ENCODE measurements at places on chromosomes 13 and 19.
A peak's percentile ranks its signal among the peaks of the same experiment; 100 is the strongest.

GRCh38 chr13:52765611-52766390 is 26.2 kb upstream of the CNMD start:
- no peak for DNase-seq

- DNase-seq, result peak; percentile 3
These were observed 20.4 kb upstream of the SPRY2 start for GRCh38 chr13:80361298-80361697.

GRCh38 chr13:90430127-90430526 is 917.4 kb upstream of the MIR17HG start:
- no peak for DNase-seq

- no peak for DNase-seq
These were observed 431.7 kb downstream of the LMO7 start for GRCh38 chr13:76067850-76068249.

DNA sequence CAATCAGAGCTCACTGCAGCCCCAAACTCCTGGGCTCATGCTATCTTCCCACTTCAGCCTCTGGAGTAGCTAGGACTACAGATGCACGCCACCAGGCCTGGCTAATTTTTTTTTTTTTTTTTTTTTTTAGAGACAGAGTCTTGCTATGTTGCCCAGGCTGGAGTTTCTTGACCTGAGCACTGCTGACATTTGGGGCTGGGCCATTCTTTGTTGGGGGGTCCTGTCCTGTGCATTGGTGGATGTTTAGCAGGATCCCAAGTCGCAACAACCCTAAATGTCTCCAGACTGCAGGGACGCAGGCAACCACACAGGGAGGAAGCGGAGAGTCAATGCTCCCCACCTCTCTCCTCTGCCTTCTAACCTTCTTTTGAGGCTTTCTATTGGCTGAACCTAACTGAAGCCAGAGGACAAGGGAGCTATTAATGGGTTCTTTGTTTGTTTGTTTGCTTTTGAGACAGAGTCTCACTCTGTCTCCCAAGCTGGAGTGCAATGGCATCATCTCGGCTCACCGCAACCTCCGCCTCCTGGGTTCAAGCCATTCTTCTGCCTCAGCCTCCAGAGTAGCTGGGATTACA is 58.3 kb upstream of the ADGRE5 start:
- DNase-seq, result no peak

- DNase-seq, result no peak
These were observed at the start of gene TMPRSS9 for GRCh38 chr19:2359992-2360685. TMPRSS9 (plus strand) TSS chr19:2360265; CDS start chr19:2389786, 29,521 bp downstream.

GRCh38 chr13:44363631-44364344 is 9.8 kb upstream of the SERP2 start:
- DNase-seq, result no peak

DNA sequence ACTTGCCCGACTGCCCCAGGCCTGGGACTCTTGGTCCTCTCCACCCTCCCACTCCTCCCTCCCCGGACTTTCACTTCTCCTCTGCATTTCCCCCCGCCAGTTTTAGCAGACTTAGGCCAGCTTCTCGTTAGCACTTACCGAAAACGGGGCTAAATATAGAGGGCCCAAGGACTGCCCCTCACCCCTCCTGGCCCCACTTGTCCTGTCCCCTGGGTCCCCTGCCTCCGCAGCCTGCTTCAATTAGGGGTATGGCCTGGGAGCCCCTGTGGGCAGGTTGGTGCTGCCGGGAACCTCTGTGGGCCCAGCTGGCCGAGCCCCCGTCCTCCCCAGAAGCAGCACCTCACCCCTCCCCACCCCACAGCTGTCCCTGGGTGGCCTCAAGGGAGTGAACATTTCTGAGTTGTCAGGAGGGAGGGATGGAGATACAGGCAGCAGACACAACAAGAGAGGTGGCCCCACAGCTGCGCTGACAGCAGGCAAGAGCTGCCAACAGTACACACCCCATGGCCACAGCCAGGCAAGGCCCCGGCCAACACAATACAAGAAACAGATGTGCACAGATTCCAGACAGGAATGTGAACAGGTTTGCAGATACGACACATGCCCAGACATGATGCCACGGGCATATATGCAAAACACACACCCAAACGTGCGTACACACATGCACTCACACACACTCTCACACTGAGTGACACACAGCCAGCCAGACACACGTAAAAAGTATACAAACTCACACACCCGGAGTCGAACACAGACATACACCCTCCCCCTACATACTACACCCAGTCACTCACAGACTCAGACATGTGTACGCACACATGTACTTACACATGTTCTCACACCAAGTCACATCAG is 2.6 kb downstream of the POU2F2 start:
- no peak for DNase-seq

DNA sequence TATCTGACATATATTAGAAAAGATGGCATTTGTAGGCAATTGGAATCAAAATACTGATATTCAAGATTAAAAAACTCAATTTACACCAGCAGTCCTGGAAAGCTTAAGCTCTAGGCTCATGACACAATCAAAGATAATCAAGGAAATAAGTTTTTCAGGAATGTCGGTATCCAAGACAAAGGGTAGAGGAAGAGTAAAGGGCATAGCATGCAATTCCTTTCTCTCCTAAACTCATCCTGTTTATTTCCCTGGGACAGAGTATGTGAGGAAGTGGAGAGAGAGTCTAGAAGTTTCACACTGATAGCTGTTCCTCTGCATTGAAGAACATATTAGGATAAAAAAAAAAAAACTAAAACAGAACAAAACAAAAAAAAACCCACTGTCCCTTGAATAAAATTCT is 2452.1 kb downstream of the PCDH9 start:
- DNase-seq, result no peak

DNA sequence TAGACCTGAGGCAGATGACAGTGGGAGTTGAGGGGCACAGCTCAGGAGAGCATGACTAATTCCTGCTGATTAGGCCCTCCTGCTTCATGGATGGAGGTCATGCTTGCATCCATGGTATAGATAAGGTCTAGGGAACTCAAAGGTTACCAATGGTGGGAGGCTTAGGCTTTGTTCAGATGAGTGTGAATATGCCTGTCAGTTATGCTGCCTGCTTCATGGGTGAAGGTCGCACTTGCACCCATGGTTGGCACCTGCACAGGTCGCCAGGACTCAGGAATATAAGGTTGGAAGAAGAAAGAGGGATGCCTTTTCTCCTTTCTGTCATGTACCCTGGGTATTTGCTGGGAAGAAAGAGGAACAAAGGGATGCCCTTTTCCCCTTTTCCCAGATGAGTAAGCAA is 53.4 kb upstream of the GJB6 start:
- DNase-seq, result no peak

DNA sequence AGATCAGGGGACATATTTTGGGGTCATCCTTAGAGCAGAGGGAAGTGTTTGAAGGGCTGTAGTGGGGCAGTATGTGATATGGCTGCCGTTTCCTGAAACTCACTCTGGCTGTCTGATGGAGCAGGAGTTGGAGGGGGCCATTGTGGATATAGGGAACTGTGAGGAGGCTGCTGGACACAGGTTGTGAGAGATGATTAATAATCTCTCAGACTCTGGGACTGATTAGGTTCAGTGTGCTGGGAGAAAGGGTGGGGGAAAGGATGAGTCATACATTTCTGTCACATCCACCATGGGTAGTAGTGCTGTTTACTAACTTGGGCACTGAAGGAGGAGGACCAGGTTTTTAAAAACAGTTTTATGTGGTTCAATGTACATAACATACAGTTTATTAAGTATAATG is 4.8 kb downstream of the B3GLCT start:
- DNase-seq, result peak; percentile 89

DNA sequence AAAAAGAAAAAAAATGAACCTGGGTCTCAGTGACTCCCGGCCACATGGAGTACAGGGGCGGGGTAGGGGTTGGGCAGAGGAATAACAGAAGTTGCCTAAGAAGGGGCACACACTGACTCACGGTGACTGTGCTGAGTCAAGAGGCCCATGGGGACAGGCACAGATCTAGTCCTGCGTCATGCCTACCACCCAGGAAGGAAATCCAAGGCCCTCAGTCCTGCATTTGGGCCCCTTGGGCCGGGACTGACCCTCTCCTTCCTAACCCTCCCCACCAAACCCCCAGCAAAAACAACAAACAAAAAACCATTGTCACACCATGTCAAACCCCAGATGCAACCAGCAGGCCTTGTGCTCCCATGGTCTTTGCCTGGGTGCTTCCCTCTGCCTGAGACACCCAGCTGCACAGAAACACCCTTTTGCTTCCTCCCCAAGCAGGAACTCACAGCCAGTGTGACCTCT is 9.6 kb upstream of the NOTCH3 start:
- peak; percentile 67 for DNase-seq

DNA sequence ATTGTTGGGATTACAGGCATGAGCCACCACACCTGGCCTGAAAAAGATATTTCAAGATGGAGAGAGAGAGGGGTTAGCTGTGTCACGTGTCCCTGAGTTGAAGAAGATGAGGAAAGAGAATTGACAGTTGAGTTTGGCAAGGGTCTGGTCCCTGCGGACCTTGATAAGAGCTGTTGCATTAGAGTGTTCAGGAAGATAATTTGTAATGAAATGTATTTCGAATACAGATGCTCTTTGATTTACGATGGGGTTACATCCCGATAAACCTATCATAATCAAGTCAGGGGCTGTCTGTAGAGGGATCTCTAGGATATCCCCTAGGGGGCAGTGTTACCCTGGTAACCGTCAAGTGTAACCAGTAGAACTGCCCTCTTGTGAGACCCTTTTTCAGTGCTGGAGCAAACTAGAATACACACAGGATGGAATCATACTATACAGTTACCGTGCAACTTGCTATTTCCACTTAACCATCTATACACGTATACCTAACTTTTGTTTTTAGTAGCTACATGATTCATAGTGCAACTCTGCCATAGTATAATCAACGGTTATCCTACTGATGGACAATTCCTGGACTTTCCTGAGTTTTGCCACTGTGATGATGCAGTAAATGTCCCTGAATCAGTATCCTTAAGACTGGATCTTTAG is 1.5 kb upstream of the ELOF1 start:
- peak; percentile 97 for DNase-seq

GRCh38 chr13:95571941-95572340 is 19.4 kb downstream of the CLDN10 start:
- DNase-seq, result no peak

DNA sequence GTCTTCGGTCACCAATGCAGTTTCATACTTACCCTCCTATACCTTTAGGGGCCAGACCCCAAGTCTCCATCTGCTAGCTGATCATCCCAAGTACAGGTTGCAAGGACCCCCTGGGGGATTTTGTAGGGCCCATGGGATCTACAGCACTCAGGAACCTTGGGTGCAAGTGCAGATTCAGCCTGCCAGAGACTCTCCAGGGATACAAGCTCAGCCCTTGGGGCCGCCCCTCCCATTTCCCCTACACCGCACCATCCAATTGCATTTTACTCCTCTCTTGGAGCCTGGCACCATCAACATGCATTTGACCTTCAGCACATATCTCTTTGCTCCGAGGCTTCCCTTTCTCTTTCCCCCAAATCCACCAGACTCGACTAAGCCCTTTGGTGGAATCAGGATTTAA is 154.7 kb upstream of the ZNF536 start:
- no peak for DNase-seq

DNA sequence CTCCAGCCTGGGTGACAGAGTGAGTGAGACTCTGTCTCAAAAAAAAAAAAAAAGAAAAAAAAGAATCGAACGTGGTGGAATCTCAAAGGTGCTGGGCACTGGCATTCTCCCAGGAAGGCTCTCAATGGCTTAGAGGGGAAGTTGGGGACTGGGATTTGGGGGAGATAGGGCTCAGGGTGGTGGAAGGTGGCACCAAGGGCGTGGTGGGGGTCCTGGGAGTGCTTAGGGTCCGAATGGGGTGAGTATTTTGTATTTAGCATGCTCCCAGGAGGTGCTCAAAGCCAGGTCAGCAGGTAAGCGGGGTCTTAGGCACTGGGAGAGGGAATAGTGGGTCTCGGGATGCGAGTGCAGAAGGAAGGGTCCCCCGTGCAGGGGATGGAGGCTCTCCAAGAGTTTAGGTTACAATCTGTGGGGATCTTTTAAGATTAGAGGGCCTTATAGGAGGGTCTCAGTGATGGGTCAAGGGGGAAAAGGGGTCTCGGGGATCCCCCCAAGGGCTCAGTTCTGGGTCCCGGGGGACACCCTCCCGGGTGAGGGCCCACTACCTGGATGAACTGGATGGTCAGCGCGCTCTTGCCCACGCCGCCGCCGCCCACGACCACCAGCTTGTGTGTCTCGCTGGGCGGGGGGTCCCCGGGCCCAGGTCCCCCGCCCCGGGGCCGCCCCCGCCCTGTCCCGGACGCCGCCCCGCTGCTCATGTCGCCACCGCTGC is 386 bp downstream of the RRAS start:
- DNase-seq, result no peak

GRCh38 chr19:47032171-47032811 is 12.7 kb downstream of the NPAS1 start:
- DNase-seq, result no peak

GRCh38 chr19:50510121-50510670 is 795 bp downstream of the JOSD2 start:
- no peak for DNase-seq

DNA sequence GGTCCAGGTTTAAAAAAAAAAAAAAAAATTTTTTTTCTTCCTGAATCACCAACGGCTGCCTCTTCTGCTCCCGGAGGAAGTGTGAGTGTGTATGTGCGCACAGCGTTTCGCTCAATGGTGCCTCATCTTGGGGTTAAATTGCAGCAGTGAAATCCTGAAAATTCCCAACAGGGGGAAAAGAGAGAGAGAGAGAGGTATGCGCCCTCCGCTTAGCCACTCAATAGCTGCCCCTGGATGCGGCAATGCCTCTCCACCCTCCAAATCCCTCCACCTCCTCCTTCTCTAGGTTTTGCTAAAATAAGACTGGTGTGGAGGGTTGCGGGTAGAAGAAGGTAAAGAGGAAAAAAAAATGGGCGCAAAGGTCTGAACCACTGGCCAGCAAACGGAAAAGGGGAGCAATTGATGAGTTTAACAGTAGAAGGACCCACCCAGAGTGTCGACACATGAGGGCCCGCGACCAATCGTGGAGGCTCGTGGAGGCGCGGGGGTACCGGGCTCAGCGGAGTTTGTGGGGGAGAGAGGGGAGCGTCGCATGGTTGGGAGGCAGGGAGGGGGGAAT is 853 bp upstream of the CACNA1A start:
- no peak for DNase-seq

GRCh38 chr13:81184556-81185265 is 843.8 kb upstream of the SPRY2 start:
- DNase-seq, result no peak

DNA sequence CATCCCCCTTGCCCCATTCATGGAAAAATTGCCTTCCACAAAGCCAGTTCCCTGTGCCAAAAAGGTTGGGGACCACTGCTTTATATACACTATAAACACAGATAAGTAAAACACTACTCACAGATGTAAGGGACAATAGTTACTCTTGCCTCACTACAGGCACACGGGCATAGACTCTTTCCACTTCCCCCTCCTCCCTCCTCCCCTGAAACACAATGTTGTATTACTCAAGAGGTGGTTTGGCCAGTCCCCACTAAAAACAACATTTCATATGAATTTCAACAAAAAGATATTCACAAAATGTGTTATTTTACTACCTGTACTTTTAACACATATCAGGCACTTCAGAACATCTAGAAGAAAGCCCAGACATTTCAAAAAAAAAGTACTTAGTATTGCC is 45.1 kb downstream of the EPSTI1 start:
- DNase-seq, result no peak

GRCh38 chr19:30135797-30136196 is 193.8 kb downstream of the URI1 start:
- DNase-seq, result no peak

Measured in erythroblast (primary cell).